Epithelial cell of alveolus of lung (primary cell): ENCODE measurements at places on chromosomes 5 and 9. TPM values are rescaled to one million over a fixed set of nuclear protein-coding genes. Genes with fewer than 3 reads are reported as not detected.

Gene PLAC8L1
- total RNA-seq = not detected in 2 replicates

Gene PRLR
- 0.13 and 0.16 TPM in 2 replicates for total RNA-seq

Gene F2RL1
- total RNA-seq = 13.0 and 125 TPM in 2 replicates

Gene HAPLN1
- total RNA-seq = 0.16 and 9.4 TPM in 2 replicates

Gene RGS7BP
- total RNA-seq = under 0.01 TPM in 1 of 2 replicates, not detected in the other

Gene RNF44
- 5.6 and 11.5 TPM in 2 replicates for total RNA-seq

Gene CDC25C
- 8.5 and 11.1 TPM in 2 replicates for total RNA-seq

Gene BTNL8
- total RNA-seq = not detected in 2 replicates

Gene SPINK1
- total RNA-seq = 0.26 TPM in 1 of 2 replicates, not detected in the other

Gene ATOSB
- 19.8 and 25.6 TPM in 2 replicates for total RNA-seq

Gene BRD3
- total RNA-seq = 12.4 and 20.8 TPM in 2 replicates
